ENCODE measurements at places on chromosomes 7 and 10. TPM values are rescaled to one million over a fixed set of nuclear protein-coding genes. Genes with fewer than 3 reads are reported as not detected.

DNA sequence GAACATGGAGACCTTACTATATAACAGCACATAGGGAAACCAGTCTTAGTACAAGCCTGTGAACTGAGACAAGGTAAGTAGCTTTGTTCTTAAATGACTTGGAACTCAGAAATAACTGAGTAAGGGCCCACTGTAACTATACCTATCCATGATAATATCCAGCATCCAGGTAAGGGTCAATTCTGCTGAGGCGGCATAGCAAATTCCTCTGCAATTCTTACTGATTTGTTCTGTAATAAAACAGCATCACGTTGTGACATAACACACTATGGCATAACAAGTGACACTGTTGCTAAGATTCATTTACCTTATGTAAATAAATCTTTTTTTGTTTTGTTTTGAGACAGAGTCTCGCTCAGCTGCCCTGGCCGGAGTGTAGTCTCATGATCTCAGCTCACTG, 97.4 kb downstream of the JMJD1C start:
- H3K4me1 ChIP-seq: peaks cover 16% of the 10 kb centered on the region
- no peaks in the 10 kb centered on the region for H3K27me3 ChIP-seq
- DNase-seq: no peak
- H3K36me3 ChIP-seq: no peaks in the 10 kb centered on the region
- no peak overlapping the region for H3K27ac ChIP-seq

- no peak overlapping the region for H3K4me3 ChIP-seq
- no peak overlapping the region for H3K27ac ChIP-seq
- H3K4me1 ChIP-seq: no peaks in the 10 kb centered on the region
- H3K36me3 ChIP-seq: no peaks in the 10 kb centered on the region
Observed at GRCh38 chr7:97020996-97021746, 3.5 kb downstream of the DLX5 start.

- no peak overlapping the region for H3K27ac ChIP-seq
- H3K4me1 ChIP-seq: no peaks in the 10 kb centered on the region
- H3K36me3 ChIP-seq: no peaks in the 10 kb centered on the region
- no peak for DNase-seq
- no peak overlapping the region for H3K4me3 ChIP-seq
Observed at GRCh38 chr7:25349283-25350017, 121.2 kb upstream of the NPVF start.

The TMEM270 gene
- total RNA-seq: not detected

- H3K27ac ChIP-seq: no peak overlapping the region
- no peaks in the 10 kb centered on the region for H3K4me1 ChIP-seq
- no peak overlapping the region for H3K4me3 ChIP-seq
Observed at GRCh38 chr10:37436357-37436756, 311.0 kb downstream of the ANKRD30A start.

The HYAL4 gene
- total RNA-seq: not detected

The SPDYE5 gene
- total RNA-seq: not detected

The MORN4 gene
- total RNA-seq: 7.9 TPM
